ENCODE measurements at places on chromosomes 1 and 21. TPM values are rescaled to one million over a fixed set of nuclear protein-coding genes. Genes with fewer than 3 reads are reported as not detected.

The LMX1A gene
- total RNA-seq = 0.73 TPM

GRCh38 chr1:214662223-214662785 lies 59.3 kb downstream of the CENPF start:
- DNase-seq = no peak

DNA sequence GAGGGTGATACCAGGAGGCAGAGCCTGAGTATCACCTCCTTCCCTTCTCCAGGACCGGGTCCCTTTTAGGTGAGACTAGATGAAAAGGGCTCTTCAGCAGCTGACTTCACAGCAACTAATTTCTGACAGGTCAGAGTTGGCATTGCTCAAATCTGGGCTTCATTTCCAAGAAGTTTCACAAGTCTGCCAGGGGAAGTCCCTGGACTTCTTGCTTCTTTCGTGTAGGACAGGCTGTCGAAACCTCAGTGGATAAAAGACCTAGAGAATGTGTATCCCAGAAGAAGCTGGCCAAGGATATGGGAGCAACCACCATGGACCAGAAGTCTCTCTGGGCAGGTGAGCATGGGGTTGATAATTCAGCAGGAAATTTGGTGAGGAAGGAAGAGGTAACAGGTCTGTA lies at the start of gene CHI3L2:
Gene CHI3L2 (plus strand): TSS at position 280 of the 400 bp plus-strand sequence. CDS start 17 bp downstream, at position 297.
- no peak for DNase-seq

The C1orf94 gene
- total RNA-seq = 0.11 TPM

The LCE3E gene
- total RNA-seq = not detected

DNA sequence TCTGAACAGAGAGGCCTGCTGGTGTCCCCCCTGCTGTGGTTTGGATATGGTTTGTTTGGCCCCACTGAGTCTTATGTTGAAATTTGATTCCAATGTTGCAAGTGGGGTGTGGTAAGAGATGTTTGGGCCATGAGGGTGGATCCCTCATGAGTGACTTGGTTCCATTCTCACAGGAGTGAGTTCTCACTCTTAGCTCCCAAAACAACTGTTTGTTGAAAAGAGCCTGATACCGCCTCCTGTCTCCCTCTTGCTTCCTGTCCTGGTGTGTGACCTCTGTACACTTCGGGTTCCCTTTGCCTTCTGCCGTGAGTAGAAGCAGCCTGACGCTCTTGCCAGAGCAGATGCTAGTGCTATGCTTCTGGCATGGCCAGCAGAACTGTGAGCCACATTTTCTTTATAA lies 60.5 kb downstream of the C21orf91 start:
- no peak for DNase-seq

DNA sequence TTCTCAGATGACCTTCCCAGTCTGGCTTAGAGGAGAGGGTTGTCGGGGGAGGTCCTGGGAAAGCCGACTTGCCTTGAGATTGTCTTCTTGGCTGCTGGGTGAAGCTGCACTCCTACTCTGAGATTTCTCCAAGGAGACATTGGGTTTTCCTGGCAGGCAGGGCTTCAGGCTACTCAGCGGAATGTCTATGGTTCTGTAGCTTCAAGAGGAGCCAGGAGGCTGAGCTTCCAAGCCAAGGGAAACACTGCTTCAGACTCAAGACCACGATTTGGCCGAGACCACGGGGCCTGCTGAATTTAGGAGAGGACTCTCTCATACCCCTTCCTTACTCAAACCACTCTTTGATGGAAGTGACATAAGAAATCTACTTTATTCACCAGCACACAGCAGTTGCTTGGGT lies 67.8 kb downstream of the NTMT2 start:
- DNase-seq = no peak

- no peak for DNase-seq
These were observed 88.4 kb downstream of the EPB41 start for GRCh38 chr1:29002792-29003191.

- DNase-seq = no peak
These were observed 172.7 kb downstream of the PATJ start for GRCh38 chr1:61914823-61915482.

GRCh38 chr1:6001992-6002576 lies 9.9 kb upstream of the NPHP4 start:
- DNase-seq = peak; percentile 23

DNA sequence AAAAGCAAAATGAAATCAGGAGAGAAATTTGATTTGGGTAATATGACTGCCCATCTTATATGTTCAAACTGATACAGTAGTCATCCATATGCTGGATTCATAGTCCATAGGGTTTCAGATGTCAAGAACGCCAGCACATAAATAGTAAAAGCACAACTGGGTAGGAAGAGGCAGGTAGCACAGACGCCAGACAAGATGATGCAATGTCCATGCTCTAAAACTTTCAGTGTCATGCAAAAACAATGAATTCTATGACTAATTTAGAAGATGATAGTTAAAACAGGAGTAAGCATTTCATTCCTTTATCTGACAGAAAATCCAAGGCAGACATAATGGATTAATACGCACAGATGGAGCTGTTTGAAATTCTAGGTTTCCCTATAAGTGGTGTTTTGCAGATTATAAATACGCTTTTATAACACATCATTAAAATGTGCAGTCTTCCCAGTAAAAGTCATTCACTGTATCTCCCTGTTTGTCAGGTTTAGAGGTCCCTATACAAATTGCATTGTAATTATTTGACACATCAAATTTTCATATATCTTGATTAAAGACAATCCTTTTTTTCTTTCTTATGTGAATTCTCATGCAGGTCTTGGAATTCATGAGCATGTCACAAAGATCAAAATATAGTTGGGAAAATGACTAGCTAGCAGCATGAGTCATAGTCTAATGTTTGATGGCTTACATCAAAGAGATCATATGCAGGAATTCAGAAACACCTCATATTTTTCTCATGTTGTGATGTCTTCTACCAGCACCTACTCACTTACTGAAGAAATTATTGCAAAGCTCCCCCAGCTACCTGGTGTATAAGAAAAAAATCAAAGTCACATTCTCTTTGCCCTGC lies 139.9 kb downstream of the DSCAM start:
- DNase-seq = no peak

DNA sequence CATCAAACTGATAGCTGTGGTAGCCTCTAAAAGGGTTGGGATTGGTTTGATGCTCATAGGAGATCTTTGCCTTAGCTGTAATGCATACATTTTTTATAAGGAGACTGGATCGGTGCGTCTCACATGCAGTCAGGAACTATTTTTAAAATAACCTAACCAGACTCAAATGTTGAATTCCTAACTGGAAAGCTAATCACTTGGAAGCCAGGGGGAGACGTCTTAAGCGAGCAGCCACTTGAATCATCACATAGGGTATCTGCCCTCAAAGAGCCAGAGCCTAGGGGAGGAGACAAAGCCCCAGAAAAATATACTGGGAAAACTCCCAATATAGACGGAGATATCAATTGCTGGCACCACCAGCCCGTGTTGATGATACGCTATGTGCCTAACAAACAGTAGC lies 61.7 kb upstream of the PUM1 start:
- DNase-seq = no peak

DNA sequence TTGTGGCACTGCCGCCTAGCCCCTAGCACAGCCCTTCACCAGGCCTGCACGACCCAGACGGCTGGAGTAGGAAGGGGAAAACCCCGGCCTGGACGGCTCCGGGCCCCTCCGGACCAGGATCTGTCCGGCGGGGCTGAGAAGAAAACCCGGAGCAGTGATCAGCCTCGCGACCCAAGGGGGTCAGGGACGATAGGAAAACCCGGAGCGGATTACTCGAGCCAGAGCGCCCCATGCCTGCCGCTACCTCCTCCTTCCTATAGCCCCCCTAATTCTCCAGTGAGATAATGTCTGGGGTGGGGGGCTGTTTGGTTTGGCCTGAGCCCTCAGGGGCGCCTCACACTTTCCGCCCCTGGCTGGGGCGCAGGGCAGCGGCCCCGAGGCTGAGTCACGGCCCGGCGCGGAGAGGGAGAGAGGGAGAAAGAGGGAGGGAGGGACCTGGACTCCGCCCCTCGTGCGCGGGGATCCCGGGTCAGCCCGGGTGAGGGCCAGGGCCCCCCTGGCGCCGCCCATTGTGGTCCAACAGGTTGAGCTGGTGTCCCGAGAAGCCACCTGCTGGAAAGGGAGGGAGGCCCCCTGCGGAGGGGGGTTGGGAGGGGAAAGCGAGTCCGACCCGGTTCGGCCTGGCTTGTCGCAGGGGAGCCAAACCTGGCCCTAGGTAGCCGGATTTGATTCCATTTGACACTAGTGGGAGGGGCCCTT lies 1.7 kb upstream of the ZBTB7B start:
- DNase-seq = peak; percentile 96

GRCh38 chr1:36778740-36779139 lies 255.6 kb downstream of the GRIK3 start:
- DNase-seq = no peak

Measured in left colon (tissue), 2 donors.